ENCODE measurements at places on chromosomes 1 and 21.

DNA sequence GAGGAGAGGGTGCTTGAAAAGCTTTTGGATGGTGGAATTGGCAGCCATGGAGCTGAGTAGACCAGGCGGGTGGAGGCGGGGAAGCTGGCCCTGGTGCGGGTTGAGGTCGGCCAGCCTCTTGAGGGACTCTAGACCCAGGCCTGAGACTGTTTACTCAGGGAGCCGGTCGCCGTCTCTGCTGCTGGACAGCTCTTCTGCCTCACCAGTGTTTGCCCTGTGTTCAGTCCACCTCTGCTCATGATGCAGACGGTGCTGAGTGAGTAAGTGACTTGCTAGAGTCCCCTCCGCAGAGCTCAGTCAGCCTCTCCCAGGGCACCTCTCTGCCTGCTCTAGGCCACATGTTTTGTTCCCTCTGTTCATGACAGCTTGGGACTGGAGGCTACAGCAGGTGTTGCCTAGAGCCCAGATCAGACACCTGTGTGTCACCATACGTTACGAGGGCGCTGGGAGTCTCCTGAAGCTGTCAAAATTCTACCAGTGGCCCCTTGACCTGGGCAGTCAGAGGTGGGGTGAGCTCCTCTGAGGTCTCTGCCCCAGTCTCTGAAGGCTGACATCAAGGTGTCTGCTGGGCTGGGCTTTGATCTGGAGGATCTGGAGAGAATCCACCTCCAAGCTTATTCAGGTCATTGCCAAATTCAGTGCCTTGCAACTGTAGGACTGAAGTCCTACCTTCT, 73.5 kb upstream of the WNT4 start:
- no peak for DNase-seq

DNA sequence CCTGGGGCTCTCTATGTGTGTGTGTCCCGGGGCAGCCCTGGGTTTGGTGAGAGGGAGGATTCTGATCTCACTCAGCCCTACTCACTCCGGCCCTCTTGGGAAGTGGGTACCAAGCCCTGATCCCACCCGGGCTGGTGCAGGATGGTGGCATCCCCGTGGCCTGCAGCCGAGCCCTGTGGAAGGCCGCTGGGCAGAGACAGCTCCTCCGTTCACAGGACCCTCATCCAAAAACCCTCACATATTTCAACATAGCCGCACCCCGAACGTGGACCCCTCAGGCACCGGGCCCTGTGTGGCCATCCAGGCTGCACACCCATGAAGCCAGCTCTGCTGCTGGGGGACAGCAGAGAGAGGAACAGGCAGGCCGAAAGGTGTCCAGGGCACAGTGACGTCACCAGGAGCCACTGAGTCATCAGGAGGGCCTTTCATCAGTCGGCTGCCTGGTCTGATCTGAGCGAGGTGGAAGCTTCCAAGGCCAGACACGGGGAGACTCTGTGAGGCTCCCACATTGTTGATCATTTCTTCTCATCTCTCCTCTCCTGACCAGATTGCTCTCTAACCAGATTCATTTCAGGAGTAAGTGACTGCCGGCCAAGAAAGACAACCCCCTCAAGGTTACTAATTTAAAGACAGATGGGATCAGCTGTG, 16.2 kb upstream of the GPR157 start:
- DNase-seq = peak; percentile 34

DNA sequence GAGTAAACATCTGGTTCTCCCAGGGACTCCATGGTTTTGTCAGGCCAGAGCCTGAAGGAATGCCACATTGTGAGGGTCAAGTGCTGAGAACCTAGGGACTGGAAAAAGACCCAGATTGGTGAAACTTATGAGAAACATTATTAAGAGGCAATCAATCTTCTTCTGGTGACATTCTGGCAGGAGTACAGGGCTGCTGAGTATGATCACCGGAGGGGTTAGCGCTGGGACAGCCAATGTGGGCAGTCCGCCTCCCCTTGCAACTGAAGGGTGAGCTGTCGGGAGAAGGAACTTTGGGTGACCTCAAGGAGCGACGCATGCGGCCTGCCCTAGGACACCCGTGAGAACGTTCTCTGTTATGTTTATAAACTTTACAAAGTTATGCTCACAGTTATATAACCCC, 429.0 kb downstream of the LMO4 start:
- DNase-seq = no peak

GRCh38 chr21:41783476-41784180, 16.8 kb upstream of the RIPK4 start:
- DNase-seq = peak; percentile 52

DNA sequence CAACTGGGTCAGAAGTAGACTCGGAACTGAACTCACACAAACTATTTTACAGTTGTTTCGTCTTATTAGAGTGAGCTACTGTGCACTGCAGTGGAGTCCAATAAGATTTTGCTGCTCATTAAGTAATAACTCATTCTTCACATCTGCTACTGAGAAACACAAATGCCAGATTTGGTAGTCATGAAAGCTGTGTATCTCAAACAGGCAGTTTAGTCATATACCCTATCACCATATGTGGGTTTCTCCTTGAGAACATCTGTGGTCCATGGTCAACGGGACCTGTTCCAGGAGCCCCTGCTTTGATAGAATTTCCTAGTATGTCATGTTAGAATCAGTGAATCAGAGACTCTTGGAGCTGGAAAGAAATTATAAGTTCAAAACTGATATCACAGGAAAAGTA, 60.4 kb downstream of the ALG14 start:
- DNase-seq = peak; percentile 98

DNA sequence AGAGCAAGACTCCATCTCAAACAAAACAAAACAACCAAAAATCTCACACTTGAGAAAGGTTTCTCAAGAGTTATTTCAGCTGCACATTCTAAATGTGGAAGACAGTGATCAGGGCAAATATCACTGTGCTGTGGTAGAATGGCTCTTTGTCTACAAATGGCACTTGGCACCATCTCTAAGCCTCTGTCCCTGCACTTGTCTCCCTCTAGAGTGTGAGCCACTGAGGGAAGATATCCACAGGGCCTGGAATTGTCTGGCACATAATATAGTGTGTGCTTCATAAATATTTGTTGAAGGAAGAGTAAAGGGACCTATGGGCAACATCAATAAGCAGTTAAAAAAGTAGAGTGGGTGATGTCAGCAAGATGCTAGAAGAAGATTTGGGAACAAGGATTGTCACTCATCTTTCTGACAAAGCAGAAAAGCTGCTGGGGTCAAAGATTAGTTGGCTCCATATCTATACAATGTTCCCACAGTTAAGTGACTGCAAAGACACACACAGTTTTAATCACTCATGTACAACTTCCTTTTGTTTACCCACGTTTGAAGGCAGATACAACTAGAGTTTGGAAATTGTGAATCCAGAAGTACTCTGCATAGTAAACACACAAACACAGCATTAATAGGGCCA, 19.1 kb downstream of the CD101 start:
- DNase-seq = no peak

GRCh38 chr1:201660931-201661822, 122.2 kb downstream of the NAV1 start:
- no peak for DNase-seq

DNA sequence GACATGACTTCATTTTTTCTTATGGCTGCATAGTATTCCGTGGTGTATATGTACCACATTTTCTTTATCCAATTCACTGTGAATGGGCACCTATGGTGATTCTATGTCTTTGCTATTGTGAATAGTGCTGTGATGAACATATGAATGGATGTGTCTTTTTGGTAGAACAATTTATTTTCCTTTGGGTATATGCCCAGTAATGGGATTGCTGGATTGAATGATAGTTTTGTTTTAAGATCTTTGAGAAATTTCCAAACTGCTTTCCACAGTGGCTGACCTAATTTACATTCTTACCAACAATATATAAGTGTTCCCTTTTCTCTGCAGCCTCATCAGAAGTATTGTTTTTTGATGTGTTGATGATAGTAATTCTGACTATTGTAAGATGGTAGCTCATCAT, 361.7 kb upstream of the SGIP1 start:
- no peak for DNase-seq

DNA sequence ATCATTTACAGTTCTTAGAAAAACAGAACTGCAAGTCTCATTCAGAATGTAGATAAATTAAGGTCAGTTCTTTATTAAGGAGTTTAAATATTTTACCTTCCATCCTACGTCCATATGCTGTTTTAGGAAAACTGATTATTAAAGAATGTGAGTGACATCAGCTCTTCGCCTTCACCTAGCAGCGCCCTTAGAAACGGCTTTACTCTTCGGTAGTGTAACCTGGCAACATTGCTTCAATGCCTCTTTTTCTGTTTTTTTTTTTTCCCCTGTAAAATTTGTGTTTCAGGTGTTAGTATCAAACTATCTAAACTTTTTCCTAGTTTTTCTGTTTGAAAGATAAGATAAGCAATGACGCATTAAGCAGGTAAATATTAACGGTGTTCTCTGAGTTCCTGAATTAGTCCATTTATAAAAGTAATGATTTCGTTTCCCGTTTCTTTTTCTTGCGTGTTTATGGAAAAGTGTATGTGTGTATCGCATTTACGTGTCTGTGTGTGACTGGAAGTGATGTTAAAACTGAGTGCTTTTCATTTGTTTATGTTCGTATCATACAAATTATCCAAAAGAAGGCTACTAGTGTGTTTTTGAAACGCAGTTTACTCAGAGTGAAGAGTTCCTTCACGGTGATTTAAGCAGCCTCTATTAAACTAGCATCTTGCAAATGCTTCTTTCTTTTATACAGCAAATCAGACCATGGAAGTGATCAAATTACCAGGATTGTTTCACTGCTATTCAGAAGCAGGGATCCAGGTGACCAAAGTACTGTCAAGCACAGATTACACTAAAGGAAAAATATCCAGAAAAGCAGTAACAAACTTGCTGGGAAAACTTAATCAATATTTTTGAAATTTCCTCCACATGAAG, 139.0 kb downstream of the SDCCAG8 start:
- DNase-seq = no peak

DNA sequence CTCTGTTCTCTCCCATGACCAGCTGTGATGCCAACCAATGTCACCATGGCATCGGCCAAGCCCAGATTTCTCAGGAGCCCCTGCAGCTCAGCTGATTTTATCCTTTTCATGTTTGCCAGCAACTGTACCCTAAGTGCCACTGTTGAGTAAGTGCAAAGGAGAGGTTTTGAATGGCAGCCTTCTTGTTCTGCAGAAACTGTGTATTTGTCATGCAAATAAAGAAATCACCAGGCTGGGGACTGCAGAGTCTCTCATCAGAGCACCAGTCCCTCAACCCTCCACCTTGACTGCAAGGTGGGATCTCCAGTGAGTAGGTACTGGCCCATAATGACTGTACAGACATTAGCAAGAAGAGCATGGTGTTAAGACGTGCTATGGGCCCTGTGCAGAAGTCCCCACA, 26.6 kb downstream of the C8B start:
- DNase-seq = no peak

DNA sequence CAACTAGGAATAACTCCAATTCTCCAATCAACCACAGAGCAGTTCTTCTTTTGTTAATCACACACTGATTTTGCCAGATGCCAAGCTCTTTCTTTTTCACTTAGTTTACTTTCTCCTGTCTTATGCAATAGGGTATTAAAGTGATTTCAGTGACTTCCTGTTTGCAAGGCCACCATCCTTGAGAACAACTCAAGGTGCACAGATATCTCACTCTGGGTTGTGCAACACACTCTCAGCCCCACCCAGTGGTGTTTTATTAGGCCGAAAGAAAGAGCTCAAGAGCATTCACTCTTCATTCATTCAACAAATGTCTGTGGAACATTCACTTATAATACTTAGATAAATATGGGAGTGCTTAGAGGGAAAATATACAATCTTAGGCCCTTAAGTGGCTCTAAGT, 352.5 kb downstream of the ZNF326 start:
- DNase-seq = no peak

GRCh38 chr1:12142891-12143630, 23.7 kb upstream of the TNFRSF1B start:
- no peak for DNase-seq

DNA sequence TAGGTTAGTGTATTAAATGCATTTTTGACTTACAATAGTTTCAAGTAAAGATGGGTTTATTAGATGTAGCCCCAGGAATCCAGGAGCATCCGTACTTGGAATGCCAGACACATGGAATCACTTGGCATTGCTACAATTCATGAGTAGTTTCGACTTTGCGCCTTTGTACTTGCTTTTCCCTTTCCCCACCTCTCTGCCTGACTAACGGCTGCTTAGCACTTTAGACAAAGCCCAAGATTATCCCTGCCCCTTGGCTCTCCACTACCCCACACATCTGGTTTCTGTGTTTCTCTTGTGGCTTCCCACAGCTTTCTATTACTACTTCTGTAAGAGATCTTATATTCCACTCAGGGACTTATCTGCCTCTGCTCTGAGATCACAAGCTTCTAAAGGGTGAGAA, 397.7 kb upstream of the POU3F1 start:
- DNase-seq = peak; percentile 97

DNA sequence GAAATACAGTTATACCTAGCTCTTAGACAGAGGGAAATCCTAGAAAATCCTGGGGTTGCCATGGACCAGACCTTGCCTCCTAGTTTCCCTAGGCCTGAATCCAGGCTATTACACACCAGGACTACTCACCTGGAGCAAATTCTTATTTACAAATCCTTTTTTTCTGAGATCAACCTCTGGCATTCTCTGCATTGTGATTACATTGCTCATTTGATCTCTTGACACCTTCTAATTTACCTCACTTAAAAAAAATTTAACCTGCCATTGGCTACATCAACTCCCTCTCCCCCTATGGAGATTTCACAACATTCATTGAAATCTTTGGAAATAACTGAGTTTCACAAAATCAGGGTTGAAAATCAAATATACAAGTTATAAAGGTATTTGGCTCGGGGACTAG, 2.9 kb upstream of the C1orf105 start:
- no peak for DNase-seq

GRCh38 chr1:53448241-53448841, 10.9 kb upstream of the DMRTB1 start:
- peak; percentile 45 for DNase-seq

DNA sequence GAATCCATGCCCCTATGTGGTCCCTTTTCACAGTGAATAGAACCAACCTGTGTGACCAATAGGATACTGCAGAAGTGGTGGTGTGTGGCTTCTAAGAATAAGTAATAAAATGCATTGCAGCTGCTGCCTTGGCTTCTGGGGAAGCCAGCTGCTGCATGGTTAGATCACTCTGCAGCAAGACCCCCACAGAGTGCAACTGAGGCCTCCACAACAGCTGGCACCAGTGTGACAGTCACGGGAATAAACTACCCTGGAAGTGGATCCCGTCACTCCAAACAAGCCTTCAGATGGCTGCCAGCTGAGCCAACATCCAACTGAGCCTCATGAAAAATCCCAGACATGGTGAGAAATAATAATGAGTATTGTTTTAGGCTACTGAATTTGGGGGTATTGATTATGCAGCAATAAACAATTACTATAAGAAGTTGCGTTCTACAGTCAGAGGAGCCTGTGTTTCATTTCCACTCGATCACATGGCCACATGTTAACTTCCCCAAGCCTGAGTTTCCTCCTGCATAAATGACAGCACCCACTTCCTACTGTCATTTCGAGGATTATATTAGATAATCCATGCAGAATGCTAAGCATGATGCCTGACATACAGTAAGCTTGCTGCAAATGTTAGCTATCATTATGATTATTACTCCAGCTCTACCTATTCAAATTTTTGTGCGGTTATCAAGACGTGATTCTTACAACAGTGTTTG, 20.8 kb upstream of the COG2 start:
- no peak for DNase-seq

All from fibroblast of skin of abdomen (primary cell).